ENCODE measurements at places on chromosomes 4 and X. TPM values are rescaled to one million over a fixed set of nuclear protein-coding genes. Genes with fewer than 3 reads are reported as not detected.

DNA sequence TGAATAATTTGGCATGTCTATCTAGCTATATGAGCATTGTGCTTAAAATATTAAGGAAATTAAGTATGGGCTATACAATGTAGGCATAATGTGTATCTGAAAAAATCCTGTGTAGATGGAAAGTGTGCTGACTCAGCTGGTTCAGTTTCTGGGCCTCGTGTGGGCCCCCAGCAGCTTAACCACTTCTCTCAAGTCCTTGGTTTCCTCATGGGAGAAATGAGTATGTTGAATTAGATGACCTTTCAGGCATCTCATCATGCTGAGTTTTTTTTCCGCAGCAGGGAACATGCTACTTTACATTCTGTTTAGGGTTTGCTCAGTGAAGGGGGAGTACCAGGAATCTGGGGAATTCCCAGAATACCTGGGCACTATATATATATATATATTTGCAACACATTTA lies 30.5 kb downstream of the RHOH start:
- no peak for DNase-seq
- no peaks in the 10 kb centered on the region for H3K27me3 ChIP-seq
- H3K4me3 ChIP-seq = no peak overlapping the region
- no peak overlapping the region for H3K27ac ChIP-seq
- H3K36me3 ChIP-seq = no peaks in the 10 kb centered on the region

GRCh38 chr4:2961421-2961810 lies 1.8 kb downstream of the NOP14 start:
- peaks cover 14% of the 10 kb centered on the region for H3K4me1 ChIP-seq
- H3K27me3 ChIP-seq = no peaks in the 10 kb centered on the region
- peaks cover 10% of the 10 kb centered on the region for H3K36me3 ChIP-seq
- H3K27ac ChIP-seq = peak overlapping the region; percentile 94

IBSP gene
- not detected for polyA plus RNA-seq

SYTL4 gene
- polyA plus RNA-seq = 0.87 TPM

- H3K27ac ChIP-seq = no peak overlapping the region
- H3K27me3 ChIP-seq = peaks cover 3% of the 10 kb centered on the region
- no peak for DNase-seq
- no peaks in the 10 kb centered on the region for H3K36me3 ChIP-seq
- no peaks in the 10 kb centered on the region for H3K4me1 ChIP-seq
Measured at GRCh38 chrX:109440475-109440874, 41.4 kb downstream of the GUCY2F start.

CSN1S1 gene
- polyA plus RNA-seq = not detected

MAGEC1 gene
- polyA plus RNA-seq = not detected

DNA sequence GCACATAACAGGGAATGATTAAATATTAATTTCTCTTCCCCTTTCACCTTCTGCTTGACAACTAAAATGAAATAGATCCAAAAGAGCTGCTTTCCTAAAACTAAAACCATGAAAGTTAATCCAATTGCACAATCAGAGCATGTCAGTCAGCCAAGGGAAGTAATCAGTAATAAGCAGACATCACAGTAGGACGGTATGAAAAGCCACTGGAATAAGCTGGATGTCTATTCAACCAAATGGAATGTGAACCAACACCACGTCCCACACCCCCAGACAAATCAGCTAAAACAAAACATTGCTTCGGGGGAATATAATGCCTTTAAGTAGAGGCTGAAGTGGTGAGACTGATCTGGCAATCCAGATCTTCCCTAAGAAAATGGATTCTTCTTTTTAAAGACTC lies 859.4 kb upstream of the FTHL17 start:
- no peak overlapping the region for H3K27ac ChIP-seq
- no peak overlapping the region for H3K4me3 ChIP-seq
- DNase-seq = no peak
- no peaks in the 10 kb centered on the region for H3K36me3 ChIP-seq
- no peaks in the 10 kb centered on the region for H3K27me3 ChIP-seq

PAK3 gene
- 0.37 TPM for polyA plus RNA-seq

FOXP3 gene
- 0.05 TPM for polyA plus RNA-seq

FMR1NB gene
- not detected for polyA plus RNA-seq

SLC6A14 gene
- polyA plus RNA-seq = 0.74 TPM

- H3K27me3 ChIP-seq = no peaks in the 10 kb centered on the region
- DNase-seq = no peak
- peaks cover 3% of the 10 kb centered on the region for H3K4me1 ChIP-seq
- no peak overlapping the region for H3K4me3 ChIP-seq
- H3K36me3 ChIP-seq = no peaks in the 10 kb centered on the region
Measured at GRCh38 chrX:147958291-147958690, 22.8 kb upstream of the FMR1NB start.

- peaks cover 49% of the 10 kb centered on the region for H3K36me3 ChIP-seq
- no peak overlapping the region for H3K4me3 ChIP-seq
- no peak for DNase-seq
- no peaks in the 10 kb centered on the region for H3K4me1 ChIP-seq
- H3K27ac ChIP-seq = no peak overlapping the region
- no peaks in the 10 kb centered on the region for H3K27me3 ChIP-seq
Measured at GRCh38 chr4:1834047-1834775, 21.7 kb downstream of the LETM1 start.

ENPEP gene
- polyA plus RNA-seq = not detected

AFAP1 gene
- polyA plus RNA-seq = 4.1 TPM

RXFP1 gene
- not detected for polyA plus RNA-seq

DNA sequence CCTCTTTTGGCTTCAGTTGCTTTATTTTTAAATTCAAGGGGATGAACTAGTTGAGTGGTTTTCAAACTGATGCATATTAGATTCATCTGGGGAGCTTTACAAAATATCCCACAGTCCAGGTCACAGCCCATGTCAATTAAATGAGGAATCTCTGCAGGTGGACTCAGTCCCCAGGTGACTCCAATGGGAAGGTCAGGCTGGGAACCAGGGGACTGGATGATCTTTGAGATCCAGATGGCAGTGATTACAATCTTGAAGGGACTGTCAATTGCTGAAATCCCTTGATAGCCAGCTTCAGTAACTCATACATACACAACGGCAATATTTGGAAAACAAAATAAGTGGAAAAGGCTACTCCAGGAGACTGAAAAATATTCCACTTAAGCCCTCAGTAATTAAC lies 7.0 kb downstream of the ADH1B start:
- DNase-seq = no peak
- no peaks in the 10 kb centered on the region for H3K36me3 ChIP-seq
- H3K27ac ChIP-seq = no peak overlapping the region
- H3K4me1 ChIP-seq = no peaks in the 10 kb centered on the region
- H3K4me3 ChIP-seq = no peak overlapping the region

- H3K27ac ChIP-seq = no peak overlapping the region
- DNase-seq = no peak
- no peak overlapping the region for H3K4me3 ChIP-seq
- no peaks in the 10 kb centered on the region for H3K4me1 ChIP-seq
- no peaks in the 10 kb centered on the region for H3K36me3 ChIP-seq
- no peaks in the 10 kb centered on the region for H3K27me3 ChIP-seq
Measured at GRCh38 chr4:77220828-77221613, 64.0 kb downstream of the CCNG2 start.

- H3K4me1 ChIP-seq = no peaks in the 10 kb centered on the region
- H3K4me3 ChIP-seq = no peak overlapping the region
- no peak for DNase-seq
- no peak overlapping the region for H3K27ac ChIP-seq
- no peaks in the 10 kb centered on the region for H3K27me3 ChIP-seq
Measured at GRCh38 chr4:46254788-46255187, 130.9 kb upstream of the GABRG1 start.

DNA sequence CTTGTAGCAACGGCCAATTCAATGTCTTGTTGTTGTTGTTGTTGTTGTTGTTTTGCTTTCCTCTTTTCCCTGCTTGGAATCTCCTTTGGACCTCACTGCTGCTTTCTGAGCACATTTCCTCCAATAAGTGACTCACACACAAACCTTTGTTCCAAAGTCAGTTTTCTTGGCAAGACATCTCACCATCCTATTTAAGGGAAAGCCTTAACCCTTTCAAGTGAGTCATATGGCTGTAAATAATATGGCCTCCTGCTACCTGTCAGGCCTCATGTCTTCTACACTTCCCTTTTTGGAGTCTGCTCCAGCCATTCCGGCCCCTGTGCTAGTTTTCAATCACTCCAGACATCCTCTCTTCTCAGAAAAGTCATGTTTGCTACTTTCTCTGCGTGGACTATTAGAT lies 79.5 kb upstream of the MAGEB10 start:
- no peak overlapping the region for H3K27ac ChIP-seq
- no peak overlapping the region for H3K4me3 ChIP-seq
- DNase-seq = no peak
- H3K4me1 ChIP-seq = no peaks in the 10 kb centered on the region
- no peaks in the 10 kb centered on the region for H3K36me3 ChIP-seq
- no peaks in the 10 kb centered on the region for H3K27me3 ChIP-seq

DNA sequence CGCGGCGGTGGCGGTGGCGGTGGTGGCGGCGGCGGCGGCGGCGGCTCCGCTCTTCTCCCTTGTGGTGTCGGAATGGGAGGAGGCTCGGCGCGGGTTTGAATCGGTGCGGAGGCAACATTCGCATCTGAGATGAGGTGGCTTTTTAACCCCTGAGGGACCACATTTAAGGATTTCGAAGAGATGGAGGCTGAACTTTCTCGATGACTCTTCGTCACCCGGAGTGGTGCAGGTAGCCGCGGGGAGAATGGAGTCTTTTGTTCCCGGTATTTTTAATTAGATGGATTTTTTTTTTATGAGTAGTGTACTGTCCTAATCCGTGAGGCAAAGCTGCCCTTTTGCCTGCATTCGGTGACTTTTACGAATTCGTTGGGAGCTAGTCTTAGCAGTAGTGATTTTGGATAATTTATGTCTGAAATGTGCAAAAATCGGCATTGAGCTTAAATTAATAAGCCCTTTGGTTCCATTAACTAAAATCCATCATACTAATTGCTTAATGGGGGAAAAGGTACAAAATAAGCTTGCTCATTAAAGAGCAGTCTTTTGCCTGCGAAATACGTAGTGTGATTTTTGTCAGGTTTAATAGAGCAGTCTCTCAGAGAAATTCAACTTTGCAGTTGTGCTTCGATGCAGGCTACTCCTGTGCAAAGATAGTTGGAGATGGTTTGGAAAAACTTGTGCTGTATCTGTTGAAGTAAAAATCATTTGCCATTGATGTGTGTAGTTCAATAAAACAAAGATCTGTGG lies 206.2 kb downstream of the TENM3 start:
- DNase-seq = no peak
- peak overlapping the region; percentile 88 for H3K4me3 ChIP-seq
- no peaks in the 10 kb centered on the region for H3K36me3 ChIP-seq
- no peaks in the 10 kb centered on the region for H3K4me1 ChIP-seq
- peaks cover 4% of the 10 kb centered on the region for H3K27me3 ChIP-seq

GRCh38 chrX:25014366-25014838 lies 1.4 kb downstream of the ARX start:
- H3K4me1 ChIP-seq = no peaks in the 10 kb centered on the region
- no peaks in the 10 kb centered on the region for H3K36me3 ChIP-seq
- H3K27ac ChIP-seq = no peak overlapping the region
- H3K4me3 ChIP-seq = no peak overlapping the region
- no peak for DNase-seq

- H3K4me3 ChIP-seq = no peak overlapping the region
- H3K27ac ChIP-seq = no peak overlapping the region
- no peaks in the 10 kb centered on the region for H3K27me3 ChIP-seq
Measured at GRCh38 chr4:174116021-174116420, 167.4 kb downstream of the FBXO8 start.

ESX1 gene
- not detected for polyA plus RNA-seq
